ENCODE measurements at places on chromosomes 13 and 19.

GRCh38 chr13:94210816-94211215 is 268.7 kb downstream of the DCT start:
- no peak for DNase-seq

DNA sequence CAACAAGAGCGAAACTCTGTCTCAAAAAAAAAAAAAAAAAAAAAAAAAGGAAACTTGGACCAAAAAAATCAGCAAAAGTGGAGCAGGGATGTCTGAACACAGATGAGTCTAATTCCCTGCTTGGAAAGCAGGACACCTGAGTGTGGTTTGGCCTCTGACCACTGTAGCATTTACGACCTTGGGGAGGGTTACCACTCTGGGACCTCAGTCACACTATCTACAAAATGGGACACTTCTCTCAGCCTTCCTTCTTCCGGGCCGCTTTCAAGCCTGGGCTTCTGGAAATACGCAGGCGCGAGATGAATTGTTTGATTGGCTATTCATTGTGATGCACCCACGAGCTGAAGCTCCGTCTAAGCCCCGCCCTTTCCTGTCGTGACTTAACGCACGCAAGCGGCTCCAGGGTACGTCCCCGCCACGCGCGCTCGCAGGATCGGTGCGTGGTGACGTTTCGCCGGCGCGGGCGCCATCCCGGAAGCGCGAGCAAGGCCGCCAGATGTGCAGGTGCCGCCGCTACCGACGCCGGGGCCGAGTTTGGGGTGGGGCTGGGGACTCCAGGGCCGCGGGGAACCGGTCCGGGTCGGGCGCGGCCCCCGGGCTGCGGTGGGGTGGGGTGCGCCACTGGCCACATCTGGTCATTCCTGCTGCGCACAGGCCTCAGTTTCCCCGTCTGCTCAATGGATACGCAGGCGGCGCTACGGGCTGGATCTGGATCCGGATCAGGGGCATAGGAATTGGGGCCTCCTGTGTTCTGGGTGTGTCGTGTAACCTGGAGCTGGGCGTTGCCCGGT is at the start of gene KXD1:
KXD1 (plus strand) TSS at position 460 of the 791 bp plus-strand sequence. CDS start 4,187 bp downstream, outside the sequence.
- peak; percentile 99 for DNase-seq

GRCh38 chr19:8132858-8133458 is 16.4 kb downstream of the FBN3 start:
- no peak for DNase-seq

GRCh38 chr13:109707742-109708617 is 78.4 kb downstream of the IRS2 start:
- no peak for DNase-seq

GRCh38 chr13:91158017-91158395 is 189.5 kb upstream of the MIR17HG start:
- DNase-seq: no peak

- no peak for DNase-seq
These were observed 91.0 kb downstream of the UFM1 start for GRCh38 chr13:38440666-38441065.

GRCh38 chr19:34428549-34429285 is 536 bp downstream of the UBA2 start:
- DNase-seq: no peak

DNA sequence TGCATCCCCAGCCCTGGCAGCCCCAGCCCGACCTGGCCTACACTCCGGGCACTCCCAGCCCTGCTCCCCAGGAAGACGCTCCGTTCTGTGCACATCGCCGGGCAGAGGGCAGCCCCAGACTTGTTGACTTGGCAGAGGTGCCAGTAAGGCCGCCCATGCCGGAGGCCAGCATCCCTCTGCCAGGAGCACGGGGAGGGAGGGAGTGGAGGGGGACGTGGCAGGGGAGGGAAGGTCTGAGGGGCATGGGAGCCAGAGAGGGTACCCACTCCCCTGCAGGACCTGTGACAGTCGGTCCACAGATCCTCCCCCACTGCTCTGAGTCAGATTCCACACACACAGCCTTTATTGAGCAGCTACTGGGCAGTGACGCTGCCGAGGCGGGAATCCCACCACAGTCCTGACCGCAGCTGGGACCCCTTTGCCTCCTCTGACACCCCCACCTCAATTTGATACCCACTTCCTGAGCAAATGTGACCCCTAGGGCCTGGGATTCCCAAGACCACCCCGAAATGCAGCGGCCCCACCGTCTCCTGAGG is 1.9 kb upstream of the NKPD1 start:
- no peak for DNase-seq

DNA sequence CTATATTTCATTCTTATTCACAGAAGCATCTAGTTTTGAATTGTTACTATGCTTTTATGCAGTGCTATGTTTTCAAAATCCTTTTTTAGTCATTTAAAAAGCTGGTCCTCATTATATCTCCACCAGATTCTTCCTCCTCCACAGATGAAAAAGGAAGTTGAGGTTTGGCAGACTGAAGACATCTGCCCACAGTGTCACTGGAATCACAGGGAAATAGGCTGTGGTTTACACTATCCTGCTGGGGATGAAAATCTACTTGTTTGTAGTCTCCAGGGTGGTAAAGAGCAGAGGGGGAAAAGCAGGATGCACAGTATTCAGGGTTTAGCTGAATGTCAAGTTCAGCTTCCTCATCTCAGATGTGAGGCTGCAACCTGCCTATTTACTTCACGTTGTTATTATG is 351.2 kb downstream of the DNAJC15 start:
- DNase-seq: no peak

DNA sequence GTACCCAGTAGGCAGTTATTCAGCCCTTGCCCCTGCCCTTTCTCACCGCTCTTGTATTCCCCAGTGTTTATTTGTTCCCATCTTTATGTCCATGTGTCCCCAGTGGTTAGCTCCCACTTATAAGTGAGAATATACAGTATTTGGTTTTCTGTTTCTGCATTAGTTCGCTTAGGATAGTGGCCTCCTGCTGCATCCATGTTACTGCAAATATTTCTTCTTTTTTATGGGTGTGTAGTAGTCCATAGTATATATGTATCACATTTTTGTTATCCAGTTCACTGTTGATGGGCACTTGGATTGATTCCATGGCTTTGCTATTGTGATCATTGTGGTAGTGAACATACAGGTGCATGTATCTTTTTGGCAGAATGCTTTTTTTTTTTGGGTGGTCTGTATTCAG is 32.7 kb downstream of the URI1 start:
- no peak for DNase-seq

- no peak for DNase-seq
These were observed 168.3 kb upstream of the RNF113B start for GRCh38 chr13:98345107-98345935.

- no peak for DNase-seq
These were observed 4.6 kb downstream of the NFIC start for GRCh38 chr19:3370728-3371591.

DNA sequence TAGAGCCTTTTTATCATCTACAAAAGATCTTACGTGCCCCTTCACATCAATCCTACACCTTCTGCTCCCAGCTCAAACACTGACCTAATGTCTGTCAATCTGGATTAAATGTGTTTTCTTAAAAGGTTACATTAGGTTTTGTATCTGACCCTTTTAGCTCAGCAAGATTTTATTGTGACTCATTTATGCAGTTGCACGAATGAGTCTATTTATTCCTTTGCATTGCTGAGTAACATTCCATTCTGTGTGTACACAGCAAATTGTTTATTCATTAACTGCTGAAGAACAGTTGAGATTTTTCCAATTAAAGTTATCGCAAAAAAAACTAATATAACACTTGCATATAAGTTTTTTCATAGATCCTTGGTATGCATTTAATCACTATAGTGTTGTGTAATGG is 253.9 kb upstream of the GPC6 start:
- DNase-seq: no peak

GRCh38 chr13:42878721-42879120 is 97.3 kb downstream of the FAM216B start:
- no peak for DNase-seq

GRCh38 chr19:45234089-45234869 is 10.9 kb downstream of the EXOC3L2 start:
- DNase-seq: no peak

- no peak for DNase-seq
These were observed 9.5 kb downstream of the GAS6 start for GRCh38 chr13:113854238-113855011.

DNA sequence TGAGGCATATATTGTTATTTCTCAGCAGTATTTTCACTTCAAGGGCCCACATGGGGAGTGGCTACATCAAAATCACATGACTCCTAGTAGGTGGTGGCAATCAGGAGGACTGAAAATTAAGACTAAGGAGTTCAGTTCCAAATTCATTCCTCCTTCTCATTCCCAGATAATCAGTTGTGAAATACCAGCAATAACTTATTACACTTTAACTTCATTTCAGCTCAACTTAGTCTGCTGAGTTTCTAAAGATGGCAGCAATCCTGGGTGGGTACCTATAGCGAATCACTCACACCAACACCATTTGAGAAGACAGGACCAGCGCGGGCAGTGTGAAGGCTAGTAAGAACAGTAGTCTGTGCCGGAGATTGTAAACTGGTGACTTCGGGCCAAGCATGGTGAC is 63.9 kb upstream of the SLC10A2 start:
- no peak for DNase-seq

GRCh38 chr19:30374865-30375552 is 2.8 kb downstream of the ZNF536 start:
- DNase-seq: no peak

DNA sequence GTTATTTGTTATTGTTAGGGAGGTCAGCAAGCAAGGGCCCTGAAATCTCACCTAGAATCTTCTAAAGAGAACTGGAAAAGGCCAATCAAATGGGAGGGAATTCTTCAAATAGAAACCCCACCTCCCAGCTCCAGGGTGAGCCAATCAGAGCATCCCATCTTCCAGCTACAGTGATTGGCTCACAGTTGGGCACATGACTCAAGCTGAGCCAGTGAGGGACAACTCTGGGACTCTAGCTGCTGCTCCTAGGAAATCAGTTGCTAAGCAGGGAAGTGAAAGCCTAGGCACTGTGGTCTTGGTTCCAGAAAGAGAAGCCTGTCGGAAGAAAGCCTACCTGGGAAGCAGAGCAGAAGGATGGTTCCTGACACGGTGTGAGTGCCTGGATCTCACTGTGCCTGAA is 13.4 kb downstream of the TM6SF2 start:
- DNase-seq: no peak

DNA sequence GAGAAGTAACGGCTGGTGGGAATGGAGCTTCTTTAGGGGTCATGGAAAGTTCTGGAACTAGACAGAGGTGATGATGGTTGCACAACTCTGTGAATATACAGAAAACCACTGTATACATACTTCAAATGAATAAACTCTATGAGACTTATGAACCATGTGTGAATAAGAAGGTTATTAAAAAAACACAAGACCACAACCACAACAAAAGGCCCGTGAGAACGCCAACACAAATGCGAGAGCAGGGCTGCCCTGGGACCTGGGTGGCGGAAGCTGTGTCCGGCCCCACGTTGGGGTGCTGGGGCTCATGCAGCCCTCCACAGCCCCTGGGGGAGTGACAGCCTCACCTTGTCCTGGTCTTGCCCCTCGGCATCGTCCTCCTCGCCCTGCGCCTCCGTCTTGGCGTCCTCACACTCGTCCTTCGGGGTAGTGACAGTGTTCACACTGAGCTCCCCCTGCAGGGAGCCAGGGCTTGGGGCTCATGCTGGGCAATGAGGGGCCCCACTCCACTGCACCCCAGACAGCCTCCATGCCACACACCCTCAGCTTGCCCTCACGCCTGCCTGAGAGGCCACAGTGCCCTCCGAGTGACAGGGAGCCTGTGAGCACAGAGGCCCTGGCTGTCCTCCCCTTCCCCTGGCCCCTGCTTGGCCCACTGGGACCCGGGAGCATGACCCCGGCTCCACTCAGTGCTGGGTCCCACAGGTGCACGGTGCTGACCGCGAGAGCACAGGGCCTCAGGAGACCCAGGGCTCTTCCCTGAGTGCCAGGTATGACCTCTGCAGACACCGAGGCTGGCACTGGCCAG is 16.0 kb downstream of the IZUMO4 start:
- DNase-seq: no peak

GRCh38 chr13:112670864-112671263 is 19.0 kb upstream of the ATP11A start:
- no peak for DNase-seq

GRCh38 chr13:66171920-66172319 is 1058.2 kb downstream of the PCDH9 start:
- DNase-seq: no peak

GRCh38 chr13:45492538-45492937 is 27.8 kb downstream of the COG3 start:
- DNase-seq: no peak

DNA sequence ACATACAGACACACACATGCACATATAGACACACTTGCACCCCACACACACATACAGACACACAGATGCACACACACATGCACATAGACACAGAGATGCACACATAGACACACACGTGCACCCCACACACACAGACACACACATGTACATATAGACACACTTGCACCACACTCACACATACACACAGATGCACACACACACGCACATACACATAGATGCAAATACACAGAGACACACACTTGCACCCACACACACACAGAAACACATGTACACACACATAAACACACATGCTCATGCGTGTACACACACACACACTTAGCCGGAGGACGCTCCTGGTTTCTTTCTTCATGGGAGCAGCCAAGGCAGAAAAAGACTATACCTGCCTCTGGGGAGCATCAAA is 10.0 kb downstream of the COL4A2 start:
- DNase-seq: no peak

DNA sequence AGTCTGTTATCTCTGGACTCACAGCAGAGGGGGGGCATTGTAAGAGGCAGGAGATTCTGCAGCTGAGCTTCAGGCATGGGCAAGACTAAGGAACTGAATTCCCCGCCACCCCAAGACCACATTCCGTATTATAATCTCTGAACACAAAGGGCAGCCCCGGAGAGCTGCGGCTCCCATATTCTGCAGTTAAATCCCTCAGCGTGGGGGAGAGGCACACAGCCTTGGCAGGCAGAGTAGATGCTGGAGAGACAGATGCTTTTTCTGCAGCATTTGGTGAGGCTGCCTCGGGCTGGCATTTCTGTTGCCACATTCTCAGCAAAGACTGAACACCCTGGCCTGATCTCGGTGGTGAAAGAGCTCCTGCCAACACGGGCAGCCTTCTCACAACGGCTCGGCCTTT is 12.9 kb downstream of the CHAF1A start:
- DNase-seq: no peak

DNA sequence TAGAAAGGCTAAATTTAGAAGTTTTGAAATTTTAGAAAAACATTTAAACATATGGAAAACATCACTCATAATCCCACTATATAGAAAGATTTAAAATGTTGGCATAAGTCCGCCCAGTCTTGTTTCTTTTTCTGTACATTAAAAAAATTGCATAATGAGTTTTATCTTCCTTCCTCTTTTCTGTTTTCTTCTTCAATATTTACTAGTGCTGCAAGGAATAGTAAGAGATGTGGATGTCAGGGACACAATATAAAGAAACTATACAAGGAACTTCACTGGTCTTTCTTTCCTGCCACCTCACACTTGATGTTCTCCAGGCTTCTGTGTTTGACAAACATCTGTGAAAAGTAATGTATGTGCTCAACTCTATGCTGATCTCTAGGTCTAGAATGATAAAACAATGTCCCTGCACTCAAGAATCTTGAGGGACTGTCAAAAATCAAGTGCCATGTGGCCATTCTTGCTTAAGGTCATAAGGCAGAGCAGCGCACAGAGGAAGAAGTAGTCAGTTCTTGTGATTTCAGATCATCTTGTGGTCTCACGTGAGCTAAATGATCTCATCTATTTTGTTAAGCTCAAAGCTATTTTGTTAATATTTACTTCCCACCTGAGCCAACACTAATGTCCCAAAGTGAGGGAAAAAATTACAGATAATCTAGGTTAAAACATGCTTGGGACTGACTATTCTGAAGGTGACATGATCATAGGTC is 186.9 kb upstream of the OBI1 start:
- no peak for DNase-seq

GRCh38 chr13:60000081-60000480 is 163.6 kb downstream of the DIAPH3 start:
- no peak for DNase-seq

- no peak for DNase-seq
These were observed 26.5 kb downstream of the CEBPG start for GRCh38 chr19:33399745-33400681.

All from T-cell (primary cell).